Activated B cell treated with CpG ODN at 0.5 μM for 24 hours (primary cell): ENCODE measurements at places on chromosomes 6 and 20. TPM values are rescaled to one million over a fixed set of nuclear protein-coding genes. Genes with fewer than 3 reads are reported as not detected.

The C20orf144 gene
- total RNA-seq: 0.20 and 0.27 TPM in 2 replicates

The LHFPL5 gene
- not detected in 2 replicates for total RNA-seq

The NOX3 gene
- not detected in 2 replicates for total RNA-seq

The SCRT2 gene
- total RNA-seq: not detected in 2 replicates

The PRICKLE4 gene
- total RNA-seq: 0.75 TPM in 1 of 2 replicates, not detected in the other

The VAPB gene
- 20.6 and 26.2 TPM in 2 replicates for total RNA-seq

The LAMA4 gene
- not detected in 2 replicates for total RNA-seq

The CASS4 gene
- 0.29 and 0.51 TPM in 2 replicates for total RNA-seq

The TP53INP2 gene
- 4.0 and 4.2 TPM in 2 replicates for total RNA-seq

The KCNK5 gene
- not detected in 2 replicates for total RNA-seq

The SLC32A1 gene
- total RNA-seq: not detected in 2 replicates

The LST1 gene
- 7.8 and 8.4 TPM in 2 replicates for total RNA-seq

The NRN1 gene
- total RNA-seq: 0.12 TPM in 1 of 2 replicates, not detected in the other

The REM1 gene
- not detected in 2 replicates for total RNA-seq

The FUT9 gene
- not detected in 2 replicates for total RNA-seq

The TAB2 gene
- total RNA-seq: 62.8 and 69.0 TPM in 2 replicates

The EYA2 gene
- 0.62 and 0.71 TPM in 2 replicates for total RNA-seq

The PRL gene
- total RNA-seq: not detected in 2 replicates

The ADTRP gene
- 1.4 and 2.0 TPM in 2 replicates for total RNA-seq

The BPI gene
- total RNA-seq: not detected in 2 replicates

The NDUFAF4 gene
- 39.9 and 40.7 TPM in 2 replicates for total RNA-seq

The ANGPT4 gene
- total RNA-seq: not detected in 2 replicates

The PTGIS gene
- total RNA-seq: not detected in 2 replicates

The IL17A gene
- not detected in 2 replicates for total RNA-seq

The OR2J3 gene
- not detected in 2 replicates for total RNA-seq

The PPIL6 gene
- total RNA-seq: 0.73 and 0.91 TPM in 2 replicates

The THBS2 gene
- not detected in 2 replicates for total RNA-seq

The TBC1D7 gene
- total RNA-seq: 17.3 and 18.5 TPM in 2 replicates

The DLL1 gene
- total RNA-seq: 0.32 and 0.53 TPM in 2 replicates

The RSPH9 gene
- 0.17 TPM in 1 of 2 replicates, not detected in the other for total RNA-seq

The SLA2 gene
- 0.59 and 0.67 TPM in 2 replicates for total RNA-seq

The FAM184A gene
- 0.24 and 1.1 TPM in 2 replicates for total RNA-seq

The WDR27 gene
- 36.8 and 49.1 TPM in 2 replicates for total RNA-seq

The RGS17 gene
- total RNA-seq: not detected in 2 replicates

The ZBTB24 gene
- 22.8 and 25.4 TPM in 2 replicates for total RNA-seq

The TREML1 gene
- total RNA-seq: not detected in 2 replicates

The FRMD1 gene
- not detected in 2 replicates for total RNA-seq

The PRKN gene
- total RNA-seq: 2.3 and 3.5 TPM in 2 replicates

The SLC22A7 gene
- total RNA-seq: not detected in 2 replicates

The KHDC1L gene
- total RNA-seq: not detected in 2 replicates

The UNC5CL gene
- 1.7 and 2.2 TPM in 2 replicates for total RNA-seq

The LY6G6C gene
- not detected in 2 replicates for total RNA-seq

The CEP85L gene
- 14.6 and 21.8 TPM in 2 replicates for total RNA-seq
